ENCODE measurements at places on chromosomes 3 and 15.

GRCh38 chr3:51082363-51082762 is 302.7 kb upstream of the MANF start:
- no peak for DNase-seq

GRCh38 chr15:76936671-76937070 is 5.1 kb downstream of the RCN2 start:
- no peak for DNase-seq

- DNase-seq = no peak
These were observed 85.6 kb downstream of the LPP start for GRCh38 chr3:188239577-188239976.

- no peak for DNase-seq
These were observed 43.9 kb downstream of the HEG1 start for GRCh38 chr3:125011941-125012340.

- DNase-seq = no peak
These were observed 617.5 kb downstream of the ZPLD1 start for GRCh38 chr3:103052236-103052830.

- no peak for DNase-seq
These were observed 132.4 kb downstream of the MEIS2 start for GRCh38 chr15:36967929-36968328.

DNA sequence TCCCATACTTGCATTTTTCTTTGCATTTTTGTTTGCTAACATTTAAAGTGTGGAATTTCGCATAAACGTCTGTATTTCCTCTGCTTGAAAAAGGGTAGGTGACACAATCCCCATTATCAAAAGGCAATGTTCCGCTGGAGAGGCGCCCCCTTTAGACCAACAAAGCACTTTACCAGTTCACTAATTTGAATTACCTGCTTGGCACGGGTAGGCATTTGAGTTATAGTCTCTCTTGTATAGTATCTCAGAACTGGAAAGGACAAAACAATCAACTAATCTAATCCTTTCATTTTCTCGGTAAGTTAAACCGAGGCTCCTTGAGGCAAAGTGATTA is 775 bp upstream of the CCDC39 start:
- peak; percentile 62 for DNase-seq

GRCh38 chr3:69830147-69830546 is 90.9 kb downstream of the MITF start:
- DNase-seq = no peak

DNA sequence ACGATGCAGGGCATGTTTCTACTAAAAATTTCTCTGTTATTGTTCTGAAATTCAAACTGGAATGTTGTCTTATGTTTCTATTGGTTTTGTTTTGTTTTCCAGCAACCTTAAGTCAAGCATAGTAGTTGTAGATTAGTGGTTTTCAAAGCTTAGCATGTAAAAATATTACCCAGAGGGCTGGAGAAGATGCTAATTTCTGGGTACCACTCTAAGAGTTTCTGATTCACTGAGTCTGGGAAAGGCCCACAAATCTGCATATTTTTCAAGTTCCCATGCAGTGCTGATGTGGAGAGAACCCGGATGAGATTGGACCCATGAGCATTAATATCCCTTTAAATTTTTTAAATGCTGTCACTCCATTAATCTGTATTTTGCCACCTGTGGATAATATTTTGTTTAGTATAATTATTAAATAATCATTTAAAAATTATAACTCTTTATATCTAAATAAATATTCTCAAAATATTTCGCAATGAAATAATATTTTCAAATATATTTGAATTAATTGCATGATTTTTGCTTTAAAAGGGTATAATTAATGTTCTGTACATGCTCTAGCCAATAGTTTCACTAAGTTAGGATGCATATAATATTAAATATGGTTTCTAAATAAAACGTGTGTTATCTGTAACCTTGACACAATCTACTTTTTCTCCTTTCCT is 1274.7 kb upstream of the CADM2 start:
- DNase-seq = no peak

DNA sequence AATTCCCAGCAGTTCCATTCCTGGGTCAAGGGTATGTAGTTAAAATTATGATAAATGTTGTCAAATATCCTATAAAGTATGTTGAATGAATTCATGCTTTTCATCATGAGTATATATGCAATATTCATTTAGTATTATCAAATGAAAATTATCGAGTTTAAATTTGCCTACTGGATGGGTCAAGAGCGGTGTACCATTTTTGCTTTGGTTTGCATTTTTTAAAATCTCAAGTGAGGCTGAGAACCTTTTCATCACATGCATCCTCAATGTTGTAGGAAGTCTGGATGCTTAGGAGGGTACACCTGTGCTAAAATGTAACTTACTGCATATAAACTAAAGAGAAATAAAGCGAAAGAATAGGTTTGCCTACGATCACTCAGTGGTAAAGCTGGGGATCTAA is 95.5 kb upstream of the MYO5C start:
- no peak for DNase-seq

GRCh38 chr3:69838217-69838616 is 99.0 kb downstream of the MITF start:
- DNase-seq = no peak

GRCh38 chr3:15051531-15051930 is 13.6 kb downstream of the MRPS25 start:
- peak; percentile 69 for DNase-seq

DNA sequence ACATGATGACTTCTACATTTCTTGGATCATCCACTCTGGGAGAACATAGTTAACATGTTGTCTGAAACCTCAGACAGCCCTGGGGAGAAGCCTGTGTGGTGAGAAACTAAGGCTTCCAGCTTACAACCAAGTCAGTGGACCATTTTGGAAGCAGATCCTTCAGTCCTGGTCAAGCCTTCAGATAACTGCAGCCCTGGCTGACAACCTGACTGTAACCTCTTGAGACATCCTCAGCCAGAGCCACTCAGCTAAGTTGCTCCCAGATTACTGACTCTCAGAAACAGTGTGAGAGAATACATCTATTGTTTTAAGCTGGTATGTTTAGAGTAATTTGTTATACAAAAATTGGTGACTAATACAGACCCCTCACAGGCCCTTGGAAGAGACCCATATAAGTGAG is 50.9 kb upstream of the KPNA4 start:
- no peak for DNase-seq

DNA sequence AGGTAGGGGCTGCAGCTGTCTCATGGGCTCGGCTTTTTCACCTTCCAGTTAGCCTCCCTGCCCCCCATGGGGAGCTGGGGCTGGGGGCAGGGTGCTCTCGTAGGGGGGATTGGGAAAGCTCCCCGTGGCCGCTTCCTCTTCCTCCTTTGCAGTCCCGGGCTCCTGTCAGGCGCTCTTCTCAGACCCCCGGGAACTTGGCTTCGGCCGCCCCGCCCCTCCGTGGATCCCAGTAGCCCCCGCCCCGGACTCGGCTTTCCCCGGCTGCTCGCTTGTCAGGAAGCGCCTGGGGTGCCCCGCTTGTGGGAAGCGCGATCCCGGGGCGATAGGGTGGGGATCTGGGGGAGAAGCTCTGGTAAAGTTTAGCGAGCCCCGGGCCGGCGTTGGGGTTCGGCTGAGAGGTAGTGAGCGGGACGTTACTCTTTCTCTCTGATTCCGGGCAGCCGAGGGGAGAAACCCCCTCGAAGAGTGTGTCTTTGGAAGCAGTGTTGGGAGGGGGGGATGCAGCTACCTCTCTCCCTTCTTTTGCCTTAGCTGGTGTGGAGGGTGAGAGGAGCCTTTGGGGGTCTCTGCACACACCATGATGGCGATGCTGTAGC is 611 bp downstream of the PIAS1 start:
- peak; percentile 47 for DNase-seq

- DNase-seq = no peak
These were observed 5.2 kb upstream of the TRPM1 start for GRCh38 chr15:31106495-31107300.

DNA sequence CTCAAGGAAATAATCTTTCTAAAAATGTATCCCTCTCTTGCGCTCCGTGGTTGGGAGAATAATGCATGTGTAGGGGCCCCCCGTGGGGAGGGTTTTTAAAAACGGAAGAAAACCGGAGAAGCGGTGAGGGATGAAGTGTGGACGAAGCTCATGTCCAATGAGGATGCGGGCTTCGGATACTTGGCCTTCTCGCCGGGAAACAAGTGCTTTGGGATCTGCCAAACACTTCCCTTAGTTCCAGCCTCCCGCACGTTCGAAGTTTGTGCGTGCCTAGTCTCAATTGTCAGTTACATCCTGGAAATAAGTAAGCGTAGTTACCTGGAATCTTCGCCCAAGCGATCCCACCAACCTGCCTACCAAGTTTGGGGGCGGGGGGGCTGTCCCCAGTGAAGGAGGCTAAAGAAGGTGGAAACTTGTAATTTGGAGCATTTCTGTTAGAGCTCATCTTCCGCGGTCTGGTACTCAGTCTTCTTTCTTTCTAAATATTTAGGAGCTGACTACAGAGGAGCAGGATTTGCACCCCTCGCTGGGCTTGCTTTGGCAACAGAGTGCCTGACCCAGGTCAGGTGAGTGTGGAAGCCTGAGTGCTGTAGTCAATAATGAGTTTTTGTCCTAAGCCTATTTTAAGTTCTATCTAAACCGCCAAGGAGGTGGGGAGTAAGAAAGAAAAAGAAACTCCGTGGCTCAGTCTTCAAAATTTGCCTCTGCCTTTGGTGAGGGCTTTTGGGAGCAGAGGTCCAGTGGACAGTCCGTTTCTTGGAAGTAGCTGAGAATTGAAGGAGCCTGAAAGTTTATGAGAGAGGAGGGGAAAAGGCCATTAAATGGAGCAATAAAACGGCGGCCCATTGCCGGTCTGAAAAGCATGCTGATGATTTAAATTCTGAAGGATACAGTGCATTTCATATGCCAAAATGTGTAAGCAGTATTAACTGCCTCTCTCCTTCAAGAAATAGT is 1.1 kb downstream of the ITPR1 start:
- DNase-seq = peak; percentile 56

- DNase-seq = no peak
These were observed 37.2 kb upstream of the FHIT start for GRCh38 chr3:61288446-61288845.

DNA sequence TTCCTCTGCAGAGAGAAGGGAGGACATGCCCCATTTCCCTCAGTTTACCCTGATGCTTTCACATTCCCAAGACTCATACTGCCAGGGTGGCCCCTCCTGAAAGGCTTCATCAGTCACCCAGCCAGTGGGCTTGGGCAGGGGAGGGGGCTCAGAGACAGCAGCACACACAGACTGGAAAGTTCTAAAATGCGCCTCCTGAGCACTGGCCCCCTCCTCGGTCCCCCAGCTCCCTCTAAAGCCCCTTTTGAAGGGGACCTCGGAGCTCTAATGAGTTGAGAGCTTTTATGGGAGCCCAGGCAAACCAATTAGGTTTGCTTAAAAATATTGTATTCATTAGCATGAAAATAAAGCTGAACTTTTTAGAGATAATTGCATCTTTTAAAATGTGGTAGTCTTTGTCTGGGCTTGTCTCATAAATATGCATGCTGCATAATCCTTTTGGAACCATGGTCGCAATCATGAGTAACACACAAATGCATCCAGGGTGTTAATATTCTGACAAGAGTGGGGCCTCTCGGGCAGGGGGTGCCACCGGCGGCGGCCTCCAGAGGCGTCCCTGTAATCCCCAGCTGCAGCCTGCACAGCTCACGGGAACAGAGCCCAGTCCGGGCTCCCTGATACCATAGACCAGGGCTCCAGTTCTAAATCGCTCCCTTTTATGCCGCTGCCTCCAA is 78.5 kb downstream of the RPLP1 start:
- DNase-seq = no peak

GRCh38 chr15:52252781-52253180 is 42.8 kb downstream of the MYO5C start:
- DNase-seq = no peak

DNA sequence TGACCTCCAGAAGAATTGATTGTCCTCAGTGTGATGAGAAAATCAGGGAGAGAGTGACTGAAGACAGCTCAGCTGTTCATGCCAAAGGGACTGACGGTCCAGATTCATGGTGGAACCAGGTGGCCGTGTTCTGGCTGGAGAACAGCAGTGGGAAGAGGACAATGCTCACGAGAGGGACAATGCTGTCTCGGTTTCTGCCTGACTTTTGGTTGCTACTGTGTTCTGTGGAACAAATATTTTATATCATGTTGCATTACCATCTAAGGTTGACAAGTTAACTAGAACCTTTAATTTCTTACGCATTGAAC is 58.0 kb upstream of the ULK4 start:
- no peak for DNase-seq

- DNase-seq = no peak
These were observed 317.8 kb upstream of the SLITRK3 start for GRCh38 chr3:165513715-165514701.

DNA sequence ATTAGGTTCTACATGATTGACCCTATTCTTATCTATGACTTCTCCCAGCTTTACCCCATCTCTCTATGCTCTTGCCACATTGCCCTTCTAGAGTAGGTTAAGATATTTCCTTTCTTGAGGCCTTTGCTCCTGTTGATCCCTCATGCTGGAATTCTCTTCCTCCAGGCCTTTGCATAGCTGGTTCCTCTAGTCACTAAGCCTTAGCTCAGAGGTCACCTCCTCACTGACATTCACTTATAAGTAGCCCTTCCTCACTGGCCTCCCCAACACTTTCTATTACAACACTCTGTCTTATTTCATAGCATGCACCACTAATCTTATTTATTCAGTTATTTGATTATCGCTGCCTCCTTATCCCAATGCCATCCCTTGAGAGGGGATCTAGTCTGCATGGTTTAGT is 228.4 kb upstream of the COL8A1 start:
- no peak for DNase-seq

- no peak for DNase-seq
These were observed 610.2 kb upstream of the ROBO2 start for GRCh38 chr3:76429581-76430177.

DNA sequence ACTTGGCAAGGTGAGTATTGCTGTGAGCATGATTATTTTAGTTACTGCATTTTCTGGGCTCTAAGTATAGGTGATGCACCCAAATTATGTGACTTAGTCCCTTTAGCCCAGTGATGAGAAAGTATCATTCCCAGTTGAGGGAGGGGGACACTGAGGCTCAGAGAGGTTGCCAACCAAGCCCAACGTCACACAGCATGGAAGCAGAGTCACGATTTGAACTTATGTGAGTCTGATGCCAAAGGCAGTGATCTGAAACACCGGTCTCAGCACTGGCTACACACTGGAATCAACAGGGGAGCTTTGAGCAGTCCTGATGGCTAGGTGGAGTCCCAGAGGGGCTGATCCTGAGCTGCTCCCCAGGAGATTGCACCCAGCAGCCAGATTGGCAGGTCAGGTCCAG is 39.5 kb upstream of the SLC6A6 start:
- no peak for DNase-seq

Measured in activated CD8-positive, alpha-beta T cell treated with anti-CD3 and anti-CD28 coated beads for 36 hours (primary cell).